ENCODE measurements at places on chromosomes 5 and 9.

- DNase-seq, result no peak
Observed at GRCh38 chr5:12013351-12013750, 109.1 kb upstream of the CTNND2 start.

DNA sequence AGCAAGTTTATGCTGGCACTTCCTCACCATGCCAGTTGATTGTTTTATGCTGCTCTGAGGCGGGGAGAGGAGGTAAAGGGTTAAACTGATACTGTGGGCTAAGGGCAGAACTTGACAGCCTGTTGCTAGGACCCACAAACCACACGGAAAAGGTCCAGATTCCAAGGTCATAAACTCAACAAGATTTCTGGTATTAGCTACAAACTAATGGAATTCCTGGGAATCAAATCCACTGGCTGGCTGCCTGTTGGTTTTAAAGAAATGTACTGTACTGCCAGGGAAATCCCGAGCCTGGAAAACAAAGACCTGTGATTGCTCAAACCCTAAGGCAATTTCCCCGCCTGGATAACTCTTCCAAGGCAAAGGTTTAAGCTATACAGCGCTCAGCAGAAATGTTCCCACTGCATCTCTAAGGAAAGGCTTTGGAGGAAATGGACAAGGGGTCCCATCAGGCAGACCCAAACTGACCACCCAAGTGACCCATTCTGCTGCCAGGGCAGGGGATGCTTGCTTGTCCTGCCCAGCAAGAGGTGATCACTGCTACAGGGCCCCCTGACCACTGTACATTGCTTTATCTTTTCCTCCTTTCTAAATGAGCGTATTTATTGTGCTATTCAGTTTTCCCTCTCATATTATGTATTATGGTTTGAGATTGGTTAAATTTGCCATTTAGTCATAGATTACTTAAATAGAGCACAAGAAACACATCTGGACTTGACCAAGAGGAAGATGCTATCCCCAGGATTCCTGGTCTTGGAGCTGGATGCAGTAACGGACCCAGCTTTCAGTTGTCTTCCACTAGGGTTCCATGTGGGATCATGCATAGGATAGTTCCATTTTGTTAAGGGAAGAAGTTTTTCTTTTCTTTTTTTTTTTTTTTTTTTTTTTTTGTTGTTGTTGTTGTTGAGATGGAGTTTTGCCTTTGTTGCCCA, 124.3 kb downstream of the SUSD1 start:
- no peak for DNase-seq

GRCh38 chr5:124459984-124460383, 286.5 kb downstream of the ZNF608 start:
- DNase-seq, result no peak

DNA sequence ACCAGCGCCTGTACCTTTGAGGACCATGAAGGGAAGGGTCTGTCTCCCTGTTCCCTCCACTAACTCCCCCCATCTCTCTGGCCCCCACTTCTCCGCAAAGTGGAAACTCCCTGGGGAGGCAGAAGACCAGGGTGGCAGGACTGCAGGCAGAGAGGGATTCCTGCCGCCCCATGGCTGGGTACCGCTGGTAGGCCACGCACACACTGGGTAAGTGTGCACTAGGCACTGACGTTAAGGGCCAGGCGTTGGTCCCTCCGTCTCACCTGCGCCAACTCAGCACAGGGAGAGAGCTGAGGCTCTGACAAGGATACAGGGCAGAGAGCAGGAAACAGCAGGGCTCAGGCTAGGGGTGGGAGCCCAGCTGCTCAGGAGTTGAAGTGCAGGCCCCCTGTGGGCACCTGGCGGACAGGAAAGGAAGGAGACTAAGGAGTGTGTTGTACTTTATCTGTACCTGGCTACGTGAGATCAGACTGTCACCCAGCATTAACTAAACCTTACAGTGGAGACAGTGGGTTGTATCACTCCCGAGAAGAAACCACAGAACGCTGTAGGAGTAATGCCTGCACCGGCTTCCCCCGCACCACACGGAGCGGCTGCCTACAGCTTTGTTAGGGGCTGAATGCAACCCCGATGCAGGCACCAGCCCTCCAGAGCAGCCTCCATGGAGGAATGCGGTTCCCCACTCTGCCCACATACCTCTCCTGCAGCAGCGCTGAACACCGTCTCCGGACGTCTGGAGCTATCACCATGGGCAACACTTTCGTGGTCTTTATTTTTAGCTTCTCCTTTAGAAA, 34.2 kb upstream of the CLPTM1L start:
- no peak for DNase-seq

DNA sequence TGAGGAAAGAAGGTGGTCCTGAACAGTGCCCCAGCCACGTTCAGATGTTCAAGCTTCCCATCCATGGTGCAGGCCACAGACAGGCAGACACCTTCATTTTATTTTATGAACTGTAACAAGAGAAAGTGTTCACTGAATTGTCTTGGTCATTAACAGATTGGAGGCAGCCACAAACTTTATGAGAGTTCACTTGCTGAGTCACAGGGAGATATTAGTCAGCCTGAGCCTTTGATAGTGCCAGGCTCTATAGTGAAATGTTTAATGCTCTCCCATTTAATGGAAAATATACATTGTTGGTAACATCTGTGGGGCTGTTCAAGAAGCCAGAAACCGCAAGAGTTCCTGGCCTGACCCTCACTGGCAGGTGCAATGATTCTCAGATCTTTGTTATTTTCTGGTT, 237.0 kb downstream of the TENT4A start:
- DNase-seq, result no peak

GRCh38 chr9:32278991-32279390, 105.5 kb upstream of the ACO1 start:
- no peak for DNase-seq

GRCh38 chr9:136392538-136393449, 7.2 kb downstream of the SNAPC4 start:
- DNase-seq, result no peak

GRCh38 chr9:122228191-122228567, 578 bp downstream of the LHX6 start:
- no peak for DNase-seq

- DNase-seq, result peak; percentile 77
Observed at GRCh38 chr9:137067860-137068538, 2.4 kb downstream of the SAPCD2 start.

DNA sequence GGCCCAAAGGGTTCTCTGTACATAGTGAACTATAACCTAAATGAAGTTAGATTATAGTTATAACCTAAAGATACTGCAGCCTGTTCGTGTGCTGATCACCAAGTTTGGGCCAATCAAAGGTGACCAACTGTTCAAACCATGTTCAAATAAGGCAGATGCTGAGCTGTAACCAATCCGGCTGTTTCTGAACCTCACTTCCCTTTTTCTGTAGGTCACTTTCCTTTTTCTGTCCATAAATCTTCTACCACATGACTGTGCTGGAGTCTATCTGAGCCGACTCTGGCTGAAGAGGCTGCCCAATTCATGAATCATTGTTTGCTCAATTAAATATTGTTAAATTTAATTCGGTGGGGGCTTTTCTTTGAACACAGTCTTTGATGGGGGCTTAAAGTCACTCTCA, 1920.2 kb downstream of the MAT2B start:
- peak; percentile 1 for DNase-seq

All from inflammatory macrophage treated with lipopolysaccharide for 4 hours (primary cell).